ENCODE measurements at places on chromosomes 13 and 19.
A peak's percentile ranks its signal among the peaks of the same experiment; 100 is the strongest.

GRCh38 chr19:38513762-38514167, 80.3 kb downstream of the RYR1 start:
- DNase-seq: no peak

DNA sequence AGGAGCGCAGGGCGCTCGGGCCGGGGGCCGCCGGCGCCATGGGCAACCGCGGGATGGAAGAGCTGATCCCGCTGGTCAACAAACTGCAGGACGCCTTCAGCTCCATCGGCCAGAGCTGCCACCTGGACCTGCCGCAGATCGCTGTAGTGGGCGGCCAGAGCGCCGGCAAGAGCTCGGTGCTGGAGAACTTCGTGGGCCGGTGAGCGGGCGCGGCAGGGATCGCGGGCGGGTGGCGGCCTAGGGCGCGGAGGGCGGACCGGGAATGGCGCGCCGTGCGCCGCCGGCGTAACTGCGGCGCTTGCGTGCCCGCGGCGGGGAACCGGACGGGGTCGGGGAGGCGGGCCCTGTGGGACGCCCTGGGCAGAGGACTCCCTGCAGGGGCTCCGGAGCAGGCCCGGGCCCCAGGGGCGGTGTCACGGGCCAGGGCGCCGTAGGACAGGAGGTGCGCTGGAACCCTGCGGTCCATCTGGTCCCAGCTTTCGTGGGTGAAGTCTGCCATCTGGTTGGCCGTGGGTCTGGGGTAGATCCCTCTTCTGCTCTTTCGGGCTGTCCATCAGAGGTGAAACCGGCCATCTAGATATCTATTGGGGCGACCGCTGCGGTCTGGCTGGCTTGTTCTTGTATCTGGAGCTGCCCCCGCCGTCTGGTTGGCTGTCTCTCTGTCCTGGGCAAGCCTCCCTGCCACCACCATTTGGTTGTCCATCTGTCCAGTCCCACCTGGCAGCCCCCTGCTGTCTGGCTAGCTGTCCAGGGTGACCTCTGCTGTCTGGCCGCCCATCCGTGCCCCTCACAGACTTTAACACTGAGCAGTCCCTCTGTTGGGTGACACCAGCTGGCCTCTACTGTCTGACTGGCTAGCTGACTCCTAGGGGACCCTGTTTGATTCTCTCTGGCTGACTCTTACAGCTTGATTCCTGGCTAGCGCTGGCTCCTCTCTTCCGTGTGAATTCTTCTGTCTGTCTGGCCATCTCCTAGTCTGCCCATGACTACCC, 622 bp downstream of the DNM2 start:
- no peak for DNase-seq

DNA sequence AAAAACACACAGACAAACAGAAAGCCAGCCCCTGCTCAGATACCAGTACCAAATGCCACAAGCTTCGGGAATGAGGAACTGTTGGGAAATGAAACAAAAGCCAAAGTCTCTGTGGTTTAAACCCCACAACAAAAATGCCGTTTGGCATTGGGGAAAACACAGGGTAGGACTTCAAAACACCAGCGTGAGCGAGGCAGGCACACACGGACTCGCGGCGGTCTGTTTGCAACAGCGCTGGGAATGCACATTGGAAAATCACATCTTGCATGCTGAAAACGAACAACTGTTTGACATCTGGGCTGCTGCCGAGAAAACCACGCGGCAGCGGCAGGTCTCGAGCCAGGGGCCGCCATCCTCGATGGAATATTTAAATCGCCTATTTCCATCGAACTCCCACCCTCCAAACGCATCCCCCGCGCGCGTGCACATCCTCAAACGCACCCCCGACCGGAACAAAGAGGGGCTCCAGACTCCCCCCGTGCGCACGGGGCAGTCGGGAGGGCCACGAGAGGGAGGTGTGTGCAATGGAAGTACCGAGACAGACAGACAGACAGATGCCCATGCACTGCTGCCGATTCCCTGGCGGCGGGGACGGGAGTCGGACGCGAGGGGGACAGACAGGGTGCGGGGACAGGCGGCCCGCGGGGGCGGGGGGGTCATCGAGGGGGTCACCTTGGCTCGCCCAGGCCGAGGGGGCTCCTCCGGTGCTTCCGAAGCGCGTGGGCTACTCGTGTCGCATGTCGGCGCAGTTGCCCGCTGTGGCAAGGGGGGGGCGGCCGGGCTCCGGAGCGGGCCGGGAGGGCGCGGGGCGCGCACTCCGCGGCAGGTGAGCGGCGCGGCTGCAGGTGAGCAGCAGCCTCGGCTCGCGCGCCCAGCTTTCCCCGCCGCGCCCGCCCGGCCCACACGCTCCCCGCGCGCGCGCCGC, at the start of gene GPR12:
Gene GPR12 (minus strand): TSS at position 880 of the 925 bp plus-strand sequence. CDS start 959 bp downstream, outside the sequence.
- no peak for DNase-seq

- no peak for DNase-seq
Observed at GRCh38 chr19:38122402-38123093, 101.5 kb downstream of the DPF1 start.

DNA sequence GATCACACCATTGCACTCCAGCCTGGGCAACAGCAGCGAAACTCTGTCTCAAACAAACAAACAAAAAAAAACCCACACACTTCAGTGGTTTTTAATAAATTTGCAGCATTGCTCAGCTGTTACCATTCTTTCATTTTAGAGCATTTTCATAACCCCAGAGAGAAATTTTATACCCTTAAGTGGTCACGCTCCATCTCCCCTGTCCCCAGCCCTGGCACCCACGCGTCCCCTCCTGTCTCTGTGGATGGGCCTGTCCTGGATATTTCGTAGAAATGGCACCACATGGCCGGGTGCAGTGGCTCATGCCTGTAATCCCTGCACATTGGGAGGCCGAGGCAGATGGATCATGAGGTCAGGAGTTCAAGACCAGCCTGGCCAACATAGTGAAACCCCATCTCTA, 7.8 kb downstream of the THOP1 start:
- no peak for DNase-seq

DNA sequence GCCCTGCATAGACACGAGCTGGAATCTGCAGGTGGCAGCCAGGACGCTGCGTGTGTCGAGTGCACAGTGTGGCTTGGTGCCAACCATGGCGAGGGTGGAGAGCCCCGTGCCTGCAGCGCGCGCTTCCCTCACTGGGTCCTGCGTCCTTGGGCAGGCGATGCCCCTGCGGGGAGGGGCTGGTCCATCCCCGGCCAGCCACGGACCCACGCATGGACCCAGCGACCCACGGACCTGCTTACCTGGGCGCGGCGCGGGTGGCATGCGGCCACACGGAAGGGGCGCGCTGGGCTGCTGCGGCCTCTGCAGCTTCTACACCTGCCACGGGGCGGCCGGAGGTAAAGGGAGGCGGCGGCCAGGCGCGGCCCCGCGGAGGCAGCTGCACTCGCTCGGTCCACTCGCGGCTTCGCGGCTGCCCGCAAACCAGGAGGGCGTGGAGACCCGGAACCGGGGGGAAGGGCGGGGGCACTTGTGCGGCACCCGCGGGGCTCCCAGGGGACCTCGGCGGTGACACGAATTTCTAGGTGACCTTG, 569 bp upstream of the MCF2L start:
- DNase-seq: no peak

- DNase-seq: no peak
Observed at GRCh38 chr13:64028551-64028950, 2612.9 kb upstream of the PCDH20 start.

GRCh38 chr13:106001443-106001842, 534.0 kb downstream of the EFNB2 start:
- DNase-seq: no peak

DNA sequence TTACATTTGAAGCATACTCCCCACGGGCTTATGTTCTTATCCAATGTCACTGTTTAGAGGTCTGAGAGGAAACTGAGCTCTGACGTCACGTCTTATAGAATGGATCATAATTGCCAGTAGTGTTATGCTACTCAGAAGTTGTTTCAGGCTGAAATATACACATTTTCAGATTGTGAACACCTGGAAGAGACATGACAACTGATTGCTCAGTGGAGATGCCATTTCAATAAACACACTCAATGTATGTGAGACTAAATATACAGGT, 17.3 kb downstream of the FLT1 start:
- DNase-seq: no peak

GRCh38 chr13:45847554-45848224, 3.9 kb downstream of the SIAH3 start:
- DNase-seq: peak; percentile 58

DNA sequence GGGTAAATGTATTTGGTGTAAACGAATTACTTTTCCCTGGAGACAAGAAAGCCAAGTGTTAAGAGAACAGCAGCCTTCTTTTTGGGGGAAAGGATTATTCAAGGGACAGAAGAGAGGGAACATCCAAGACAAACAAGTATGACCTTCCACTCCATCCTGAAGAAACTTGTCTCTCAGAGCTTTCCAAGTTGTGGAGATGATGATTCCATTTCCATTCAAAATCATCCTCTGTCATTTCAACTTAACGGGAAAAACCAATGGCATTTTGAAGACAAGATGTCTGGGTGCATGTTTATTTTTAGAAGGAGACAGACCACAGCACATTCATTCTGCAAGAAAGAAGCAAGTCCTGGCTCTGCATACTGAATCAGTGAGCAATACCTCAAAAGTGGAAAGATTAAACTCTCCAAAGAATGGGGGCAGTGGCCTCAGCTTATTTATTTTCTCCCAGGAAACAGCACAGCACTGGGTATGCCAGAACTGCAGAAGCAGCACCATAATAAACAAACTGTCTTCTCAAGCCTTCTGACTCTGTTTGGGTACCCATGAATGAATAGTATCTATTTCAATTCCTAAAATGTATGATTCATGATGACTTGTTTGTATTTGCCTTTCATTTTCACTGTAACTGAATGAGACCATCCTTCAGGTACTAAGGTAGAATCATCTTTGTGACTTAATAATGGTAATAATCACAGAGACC, 541.0 kb downstream of the RFC3 start:
- DNase-seq: peak; percentile 22

DNA sequence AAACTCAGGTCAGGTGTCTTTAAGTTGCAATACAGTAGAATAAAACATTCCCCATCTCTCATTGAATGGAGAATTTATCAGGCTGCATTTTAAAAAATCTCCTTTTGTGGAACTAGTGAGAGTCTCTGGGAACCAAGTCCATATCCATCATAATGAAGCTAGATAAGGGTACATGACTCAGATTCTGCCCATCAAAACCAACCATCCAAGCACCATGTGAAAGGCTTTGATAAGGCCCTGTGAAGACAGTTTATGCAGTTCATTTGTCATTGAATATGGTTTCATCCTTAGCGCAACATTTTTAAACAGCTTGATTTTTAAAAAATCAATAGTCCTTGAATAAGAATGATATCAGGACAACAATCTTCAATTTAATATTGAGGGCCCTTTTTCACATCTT, 56.3 kb upstream of the DIAPH3 start:
- DNase-seq: no peak

All from Caki2 (cell line).